ENCODE measurements at places on chromosomes 1 and 21.

DNA sequence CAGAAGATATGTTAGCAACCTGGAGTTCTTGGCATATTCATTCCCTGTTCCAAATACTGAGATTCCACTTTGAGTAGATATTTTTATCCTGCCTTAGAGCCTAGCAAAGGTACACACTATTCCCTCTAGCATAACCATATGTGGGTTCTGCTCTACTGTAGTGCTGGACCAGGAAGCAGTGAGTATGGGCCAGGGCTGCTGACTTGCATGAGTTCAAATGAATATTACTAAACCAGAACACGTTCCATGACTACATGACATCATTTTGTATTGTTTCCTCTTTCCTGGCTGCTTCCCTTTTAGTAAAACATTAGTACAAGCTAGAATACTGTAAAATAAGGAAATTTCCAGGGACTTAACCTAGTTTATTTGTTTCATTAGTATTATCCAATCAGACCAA is 41.1 kb downstream of the TNFSF18 start:
- no peak for DNase-seq

DNA sequence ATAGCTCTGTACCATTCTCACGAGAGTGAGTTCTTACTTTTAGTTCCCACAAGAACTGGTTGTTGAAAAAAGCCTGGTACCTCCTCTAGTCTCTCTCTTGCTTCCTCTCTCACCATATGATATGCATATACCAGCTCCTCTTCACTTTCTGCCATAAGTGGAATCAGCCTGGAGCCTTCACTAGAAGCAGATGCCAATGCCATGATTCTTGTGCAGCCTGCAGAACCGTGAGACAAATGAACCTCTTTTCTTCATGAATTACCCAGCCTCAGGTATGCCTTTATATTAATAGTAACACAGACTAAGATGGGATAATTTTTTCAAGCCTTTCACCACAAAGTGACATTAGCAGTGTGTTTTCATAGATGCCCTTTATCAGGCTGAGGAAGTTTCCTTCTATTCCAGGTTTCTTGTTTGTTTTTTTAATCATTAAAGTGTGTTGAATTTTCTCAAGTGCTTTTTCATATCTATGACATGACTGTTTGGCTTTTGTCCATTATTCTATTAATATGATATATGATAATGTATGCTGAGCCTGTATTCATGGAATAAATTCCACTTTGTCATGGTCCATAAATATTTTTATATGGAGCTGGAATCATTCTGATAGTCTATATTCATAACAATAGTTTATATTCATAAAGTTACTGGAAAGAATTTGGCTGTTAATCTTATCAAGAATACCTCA is 40.7 kb upstream of the C1orf185 start:
- DNase-seq, result no peak

DNA sequence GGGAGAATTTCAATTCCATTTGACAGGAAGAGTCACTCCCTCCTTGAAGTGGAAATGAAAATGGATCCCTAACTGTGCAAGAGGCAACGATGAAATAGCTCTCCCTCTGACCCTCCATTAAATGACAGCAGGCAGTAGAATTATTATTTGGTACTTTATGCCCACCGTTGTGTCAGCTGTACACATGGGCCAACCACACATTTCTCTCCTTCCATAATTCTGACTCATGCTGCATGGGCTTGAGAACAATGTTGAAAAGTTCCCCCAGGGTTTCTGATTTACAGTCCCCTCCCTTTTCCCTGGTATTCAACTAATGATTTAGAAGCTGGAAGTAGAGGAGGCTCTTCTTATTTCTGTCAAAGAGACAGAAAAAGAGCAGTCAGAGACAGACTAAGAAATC is 103.5 kb downstream of the RGS7 start:
- no peak for DNase-seq

- DNase-seq, result no peak
Measured at GRCh38 chr1:40014812-40015594, 25.5 kb upstream of the CAP1 start.

- DNase-seq, result no peak
Measured at GRCh38 chr1:178933709-178934490, 63.0 kb upstream of the ANGPTL1 start.

DNA sequence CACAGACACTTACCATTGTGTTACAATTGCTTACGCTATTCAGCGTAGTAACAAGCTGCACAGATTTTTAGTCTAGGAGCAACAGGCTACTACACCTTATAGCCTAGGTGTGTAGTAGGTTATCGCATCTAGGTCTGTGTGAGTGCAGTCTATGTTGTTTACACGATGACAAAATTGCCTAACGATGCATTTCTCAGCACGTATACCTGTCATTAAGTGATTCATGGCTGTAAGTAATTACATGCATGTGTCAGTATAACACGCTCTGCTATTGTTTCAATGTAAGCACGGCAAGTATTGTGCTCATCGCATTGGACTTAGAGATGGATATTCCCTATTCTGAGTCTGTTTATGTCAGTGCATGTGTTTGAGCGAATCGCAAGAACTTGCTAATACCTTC is 15.7 kb upstream of the ZBTB18 start:
- DNase-seq, result no peak

GRCh38 chr21:38817371-38818324 is 11.9 kb downstream of the ETS2 start:
- no peak for DNase-seq
